ENCODE measurements at places on chromosomes 12 and 14.

DNA sequence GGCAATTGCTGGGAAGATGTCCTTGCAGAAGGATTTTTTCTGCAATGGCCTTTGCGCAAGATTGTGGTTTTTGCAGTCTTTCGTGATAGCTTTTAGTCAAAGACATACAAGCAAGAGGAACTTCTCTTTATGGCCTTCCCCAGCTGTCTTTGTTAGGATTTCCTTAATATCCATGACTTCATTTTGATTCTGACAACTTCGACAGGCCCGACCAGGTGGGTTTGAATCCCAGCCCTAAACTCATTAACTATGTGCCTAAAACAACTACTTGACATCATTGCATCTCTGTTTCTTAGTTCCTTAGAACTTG, 13.3 kb upstream of the VRK1 start:
- no peak for DNase-seq

GRCh38 chr12:6615802-6616201, 8.6 kb upstream of the CHD4 start:
- no peak for DNase-seq

- DNase-seq, result no peak
These were observed 77.6 kb upstream of the PRKD1 start for GRCh38 chr14:30005114-30005808.

GRCh38 chr14:57355081-57355800, 35.1 kb upstream of the NAA30 start:
- DNase-seq, result no peak

- no peak for DNase-seq
These were observed 16.2 kb downstream of the NOXRED1 start for GRCh38 chr14:77407158-77407557.

- no peak for DNase-seq
These were observed 39.8 kb downstream of the PHLDA1 start for GRCh38 chr12:75991753-75992152.

- DNase-seq, result no peak
These were observed 9.0 kb upstream of the EAPP start for GRCh38 chr14:34548472-34548981.
